T-helper 17 cell (primary cell): ENCODE measurements at places on chromosomes 16 and 17. TPM values are rescaled to one million over a fixed set of nuclear protein-coding genes. Genes with fewer than 3 reads are reported as not detected.

DNA sequence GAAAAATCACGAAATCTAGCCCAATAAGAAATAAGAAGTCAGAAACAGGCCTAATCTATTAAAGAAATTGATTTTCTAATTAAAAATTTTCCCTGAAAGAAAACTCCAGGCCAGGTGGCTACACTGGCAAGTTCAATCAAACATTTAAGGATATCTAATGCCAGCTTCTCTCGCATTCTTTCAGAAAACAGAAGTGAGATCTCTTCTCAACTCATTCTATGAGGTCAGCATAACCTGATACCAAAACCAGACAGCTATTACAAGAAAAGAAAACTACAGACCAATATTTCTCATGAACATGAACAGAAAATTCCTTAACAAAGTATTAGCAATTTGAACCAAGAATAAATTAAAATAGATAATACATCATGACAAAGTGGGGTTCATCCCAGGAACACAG, 52.4 kb downstream of the AXIN2 start:
- no peak for DNase-seq

- DNase-seq: no peak
Observed at GRCh38 chr17:72605543-72605942, 484.7 kb downstream of the SOX9 start.

PLLP gene
- 0.16 TPM for total RNA-seq

CRHR1 gene
- total RNA-seq: not detected

DNA sequence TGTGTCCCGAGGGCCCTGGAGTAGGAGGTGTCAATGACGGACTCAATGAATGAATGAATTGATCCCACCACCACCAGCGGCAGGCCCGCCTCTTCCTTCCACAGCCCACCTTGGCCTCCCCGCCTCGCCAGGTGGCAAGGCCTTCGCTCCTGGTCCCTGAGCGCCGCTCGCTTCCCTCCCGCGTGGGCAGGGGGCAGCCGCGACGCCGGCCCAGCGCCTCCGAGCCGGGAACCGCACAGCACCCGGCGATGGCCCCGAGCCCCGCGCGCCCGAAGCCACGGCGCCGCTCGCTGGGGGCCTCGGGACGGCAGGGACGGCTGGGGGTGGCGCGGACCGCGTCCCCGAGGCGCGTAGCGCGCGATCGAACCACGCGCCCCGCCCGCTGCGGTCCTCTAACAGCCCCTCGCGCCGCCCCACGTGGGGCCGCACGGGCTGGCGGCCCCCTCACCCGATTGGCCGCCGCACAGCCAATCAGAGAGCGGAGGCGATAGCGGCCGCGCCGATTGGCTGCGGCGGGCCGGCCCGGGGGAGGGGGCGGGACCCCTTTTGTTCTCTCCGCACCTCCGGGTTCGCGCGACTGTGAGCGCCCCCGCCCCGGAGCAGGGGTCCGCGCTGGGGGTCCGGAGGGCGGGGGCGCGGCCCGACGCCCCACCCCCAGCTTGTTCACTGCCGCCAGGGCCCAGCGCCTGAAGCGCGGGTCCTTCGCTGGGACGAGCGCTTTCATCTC, 31.4 kb downstream of the ACTG1 start:
- peak; percentile 60 for DNase-seq

LRRC75A gene
- 5.0 TPM for total RNA-seq

DNA sequence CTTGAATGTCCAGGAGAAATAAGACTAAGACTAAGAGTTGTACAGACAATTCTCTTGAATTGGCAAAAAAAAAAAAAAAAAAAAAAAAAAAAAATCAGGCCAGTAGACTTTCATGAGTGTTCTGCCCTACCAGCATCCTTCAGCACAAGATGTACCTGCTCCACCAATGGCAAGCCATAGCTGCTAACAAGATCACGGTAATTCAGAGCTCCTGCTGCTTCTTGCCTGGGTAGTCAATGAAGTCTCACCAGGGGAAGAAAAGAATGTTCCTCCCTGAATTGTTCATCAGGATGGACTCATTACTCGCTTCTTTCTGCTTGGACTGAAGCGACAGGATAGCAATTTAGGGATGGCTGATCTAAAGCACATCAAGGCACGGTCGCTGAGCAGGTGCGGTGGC, 31.1 kb upstream of the APOH start:
- DNase-seq: no peak

ARL17A gene
- 19.6 TPM for total RNA-seq

GRCh38 chr16:84109598-84110335, 7.0 kb downstream of the MBTPS1 start:
- DNase-seq: no peak

DNA sequence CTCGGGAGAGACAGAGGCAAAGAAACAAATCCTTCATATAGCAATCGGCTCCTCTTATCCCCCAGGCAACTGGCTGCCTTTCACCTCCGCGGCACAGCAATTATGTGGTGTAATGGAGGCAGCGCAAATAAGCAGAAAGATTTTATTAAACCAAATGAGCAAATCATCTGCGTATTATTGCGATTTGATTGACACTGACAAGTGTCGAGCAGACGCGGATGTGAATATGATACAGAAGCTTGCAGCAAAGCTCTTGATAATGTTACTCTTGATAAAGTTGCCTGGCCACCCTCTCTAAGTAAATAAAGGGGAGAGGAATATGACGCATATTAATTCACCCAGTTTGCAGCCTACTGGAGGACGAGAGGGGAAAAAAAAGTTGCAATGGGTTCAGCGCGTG, 26.5 kb upstream of the AKTIP start:
- no peak for DNase-seq

DNA sequence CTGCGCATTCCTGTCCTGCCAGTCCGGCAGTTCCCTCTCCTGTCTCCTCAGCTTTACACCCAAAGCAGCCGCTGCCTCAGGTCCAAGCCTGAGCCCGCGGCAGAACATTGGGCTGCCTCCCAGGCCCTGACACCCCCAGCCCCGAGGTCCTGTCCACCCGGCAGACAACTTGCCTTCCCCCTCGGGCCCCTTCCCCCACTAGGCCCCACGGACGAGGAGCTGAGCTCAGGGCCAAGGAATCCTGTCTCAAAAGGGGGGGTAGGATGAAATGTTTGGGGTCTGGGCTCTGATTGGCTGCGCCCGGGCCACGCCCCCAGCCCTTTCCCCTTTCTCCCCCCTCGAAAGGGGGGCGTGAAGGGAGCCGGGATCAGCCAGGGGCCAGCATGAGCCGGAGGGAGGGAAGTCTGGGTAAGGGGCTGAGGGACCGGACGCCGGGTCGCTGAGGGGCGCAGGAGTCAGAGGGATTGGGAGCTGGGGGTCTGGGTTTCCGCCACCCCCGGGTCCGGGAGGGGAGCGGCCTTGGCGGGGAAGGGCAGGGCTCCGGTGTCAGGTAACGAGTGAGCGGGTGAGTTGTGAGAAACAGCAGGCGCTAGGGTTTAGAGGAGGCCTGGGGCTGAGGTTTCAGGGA, at the start of gene CTF1:
CTF1 (plus strand) TSS at position 354 of the 628 bp plus-strand sequence; CDS start at position 384, 30 bp downstream.
- no peak for DNase-seq

DNA sequence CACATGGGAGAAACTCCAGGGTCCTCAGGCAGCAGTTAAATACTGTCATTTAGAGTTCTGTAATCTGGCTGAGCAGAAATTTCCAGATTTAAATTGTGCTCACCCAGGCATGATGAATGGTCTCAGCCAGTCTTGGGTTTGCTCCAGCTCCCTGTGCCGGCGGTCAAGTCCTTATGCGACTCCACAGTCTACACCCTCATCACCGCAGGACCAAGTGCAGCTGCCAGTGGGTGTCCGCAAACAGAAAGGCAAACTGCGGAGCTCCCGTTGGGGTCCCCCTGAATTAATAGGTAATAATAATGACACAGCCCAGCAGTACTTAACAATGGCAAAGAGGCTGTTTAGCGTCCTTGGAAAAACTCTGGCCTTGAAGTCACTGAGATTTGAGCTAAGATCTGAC, 3.9 kb upstream of the CACNG4 start:
- no peak for DNase-seq

ZBTB4 gene
- 44.9 TPM for total RNA-seq

PFAS gene
- total RNA-seq: 27.0 TPM

DNA sequence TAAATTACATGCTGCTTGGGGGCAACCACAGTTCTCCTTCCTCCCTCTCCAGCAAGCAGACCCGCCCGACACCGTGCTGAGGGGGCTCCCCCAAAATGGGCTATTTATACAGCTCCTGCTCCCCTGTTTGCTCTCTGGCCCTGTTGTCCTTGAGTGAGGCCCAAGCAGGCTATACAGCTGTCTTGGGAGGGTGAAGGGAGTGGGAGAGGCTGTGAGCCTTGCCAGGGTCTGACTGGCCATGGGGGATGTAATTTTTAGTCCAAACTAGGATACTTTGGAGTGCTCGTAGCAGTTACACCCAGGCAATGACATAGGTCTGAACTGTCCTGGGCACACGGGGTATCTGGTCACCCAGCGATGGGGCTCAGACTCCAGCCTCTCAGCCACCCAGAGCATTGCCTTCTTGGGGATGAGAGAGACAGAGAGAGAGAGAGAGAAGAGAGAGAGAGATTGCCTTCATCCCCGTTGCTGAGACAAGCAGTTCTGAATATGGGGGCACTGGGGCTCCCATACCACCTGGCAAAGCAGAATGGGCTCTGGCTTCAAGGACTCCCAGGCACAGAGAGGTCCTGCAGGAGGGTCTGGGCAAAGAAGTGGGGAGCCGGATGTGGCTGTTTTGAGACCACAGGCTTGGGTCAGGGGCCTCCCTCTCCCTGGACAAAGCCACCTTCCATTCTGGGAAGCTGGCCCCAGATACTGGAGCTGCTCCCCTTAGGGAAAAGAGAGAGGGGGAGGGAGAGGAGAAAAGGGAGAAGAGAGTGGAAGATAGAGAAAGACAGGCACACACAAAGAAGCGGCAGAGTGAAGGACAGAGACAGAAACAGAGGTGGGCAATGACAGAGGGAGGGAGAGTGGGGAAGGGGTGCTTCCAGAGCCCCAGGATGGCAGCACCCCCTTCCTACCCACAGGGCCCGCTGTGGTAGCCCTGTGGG, 10.7 kb upstream of the TMEM92 start:
- no peak for DNase-seq
